ENCODE measurements at places on chromosomes 12 and 14.

GRCh38 chr14:90545966-90546751, 149.3 kb downstream of the CALM1 start:
- no peak for DNase-seq

DNA sequence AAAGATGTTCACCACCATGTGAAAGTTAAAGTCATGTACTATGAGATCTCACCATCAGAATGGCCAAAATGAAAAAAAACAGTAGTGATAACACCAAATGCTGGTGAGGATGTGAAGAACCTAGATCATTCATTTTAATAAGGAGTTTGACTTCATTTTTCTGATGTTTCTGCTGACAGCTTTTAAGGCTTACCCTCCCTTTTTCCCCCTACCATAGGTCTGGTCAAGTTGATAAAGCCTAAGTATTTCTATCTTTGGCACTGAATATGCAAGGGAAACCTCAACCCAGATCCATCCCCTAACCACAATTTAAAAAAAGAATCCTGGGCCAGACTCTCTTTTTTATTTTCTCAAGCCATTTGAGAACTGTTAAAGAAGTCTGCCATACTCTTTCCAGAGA, 689.6 kb upstream of the FOXG1 start:
- DNase-seq: no peak

DNA sequence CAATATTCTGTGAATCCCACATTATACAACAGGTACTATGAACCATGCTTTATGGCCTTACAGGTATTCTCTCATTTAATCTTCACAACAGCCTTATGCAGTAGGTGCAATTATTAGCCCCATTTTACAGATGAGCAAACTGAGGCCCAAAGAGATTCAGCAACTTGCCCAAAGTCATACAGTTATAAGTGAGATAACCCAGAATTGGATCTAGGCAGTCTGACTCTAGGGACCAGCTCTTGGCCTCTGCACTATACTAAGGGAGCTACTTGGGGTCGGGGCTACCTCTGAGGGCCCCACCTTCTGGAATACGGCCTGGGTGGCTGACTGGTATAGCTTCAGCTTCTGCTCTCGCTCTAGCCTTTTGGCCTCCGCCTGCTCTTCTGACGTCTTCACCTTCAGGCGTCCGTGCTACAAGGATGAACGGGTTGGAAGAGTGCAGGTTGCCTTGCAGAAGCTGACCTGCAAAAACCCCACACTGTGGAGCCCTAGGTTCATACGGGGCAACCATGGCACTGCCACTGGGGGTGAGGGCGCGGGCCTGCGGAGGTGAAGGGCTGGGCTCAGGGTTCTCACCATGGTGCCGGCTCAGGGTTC, 762 bp downstream of the RABGGTA start:
- no peak for DNase-seq

DNA sequence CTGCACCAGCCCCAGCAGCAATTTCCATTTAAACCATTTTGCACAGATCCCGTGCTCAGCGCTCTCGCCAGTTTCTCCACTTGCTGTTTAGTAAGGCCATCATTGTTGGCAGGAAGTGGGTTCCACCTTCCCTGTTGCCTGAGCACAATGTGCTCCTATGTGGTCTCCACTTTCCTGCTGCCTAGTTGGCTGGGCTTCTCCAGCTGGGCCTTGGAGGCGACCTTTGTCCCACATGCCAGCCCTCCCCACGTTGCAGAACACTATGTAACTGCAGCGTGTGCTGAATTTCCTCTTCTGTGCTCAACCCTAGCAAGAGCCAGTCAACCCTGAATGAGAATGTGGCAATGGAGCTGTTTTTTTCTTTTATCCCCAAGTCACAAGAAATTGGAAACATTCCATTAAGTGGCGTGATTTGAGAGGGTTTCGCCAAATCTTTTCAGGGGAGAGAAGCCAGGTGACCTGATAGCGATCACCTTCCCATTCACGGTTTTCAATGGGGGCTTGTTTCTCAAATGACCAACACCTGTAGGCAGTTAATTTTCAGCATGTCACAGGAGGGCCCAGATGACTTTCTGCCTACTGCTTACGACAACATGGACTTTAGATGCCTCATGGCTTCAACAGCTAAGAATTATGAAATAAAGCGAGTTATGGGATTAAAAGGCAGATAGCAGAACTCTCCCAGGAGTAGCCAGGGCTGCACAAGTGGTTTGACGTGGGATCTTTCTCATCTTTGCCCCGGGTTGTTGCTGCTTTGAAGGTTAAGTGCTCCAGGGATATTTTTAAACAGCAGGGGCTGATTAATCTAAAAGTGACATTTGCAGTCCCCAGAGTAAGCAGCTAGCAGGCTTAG, at the start of gene ACACB:
ACACB (plus strand) TSS at position 830 of the 853 bp plus-strand sequence. CDS start 22,819 bp downstream, outside the sequence.
- DNase-seq: no peak

- DNase-seq: no peak
These were observed 45.4 kb downstream of the JAG2 start for GRCh38 chr14:105123064-105123665.

- DNase-seq: peak; percentile 15
These were observed 100.8 kb downstream of the PPHLN1 start for GRCh38 chr12:42426746-42427145.

DNA sequence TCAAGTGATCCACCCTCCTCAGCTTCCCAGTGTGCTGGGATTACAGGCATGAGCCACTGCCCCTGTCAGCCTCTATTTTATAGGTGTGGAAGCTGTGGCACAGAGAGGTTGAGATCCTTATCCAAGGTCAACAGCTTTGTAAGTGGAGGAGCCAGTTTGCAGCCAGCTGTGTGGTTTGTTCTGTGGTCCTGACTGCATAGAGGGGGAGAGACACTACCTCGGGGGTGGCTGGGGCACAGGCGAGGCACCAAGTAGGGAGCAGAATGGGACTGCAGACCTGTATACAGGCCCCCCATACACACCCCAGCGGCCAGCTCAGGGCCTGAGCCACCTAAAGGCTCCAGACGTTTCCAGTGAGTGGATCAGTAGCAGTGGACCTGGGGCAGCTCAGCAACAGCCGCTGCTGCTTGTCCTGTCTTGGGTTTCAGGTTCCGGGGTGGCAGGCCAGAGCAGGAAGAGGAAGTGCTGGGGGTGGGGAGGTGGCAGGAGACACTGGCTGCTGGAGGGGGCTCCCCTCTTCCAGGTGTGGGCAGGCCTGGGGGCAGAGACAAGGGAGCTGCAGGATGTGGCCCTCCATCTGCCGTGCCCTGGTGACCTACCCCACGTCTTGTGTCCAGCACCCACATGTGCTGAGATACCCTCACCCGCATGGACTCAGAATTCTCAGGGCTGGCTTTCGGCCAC, 11.0 kb downstream of the ORAI1 start:
- DNase-seq: no peak

- DNase-seq: no peak
These were observed 20.4 kb downstream of the TPH2 start for GRCh38 chr12:71958993-71959578.

- DNase-seq: no peak
These were observed 187.0 kb downstream of the EPS8 start for GRCh38 chr12:15602051-15602672.

GRCh38 chr12:53343449-53343848, 7.3 kb upstream of the SP7 start:
- no peak for DNase-seq

GRCh38 chr12:15205341-15206010, 15.7 kb downstream of the RERG start:
- DNase-seq: no peak

DNA sequence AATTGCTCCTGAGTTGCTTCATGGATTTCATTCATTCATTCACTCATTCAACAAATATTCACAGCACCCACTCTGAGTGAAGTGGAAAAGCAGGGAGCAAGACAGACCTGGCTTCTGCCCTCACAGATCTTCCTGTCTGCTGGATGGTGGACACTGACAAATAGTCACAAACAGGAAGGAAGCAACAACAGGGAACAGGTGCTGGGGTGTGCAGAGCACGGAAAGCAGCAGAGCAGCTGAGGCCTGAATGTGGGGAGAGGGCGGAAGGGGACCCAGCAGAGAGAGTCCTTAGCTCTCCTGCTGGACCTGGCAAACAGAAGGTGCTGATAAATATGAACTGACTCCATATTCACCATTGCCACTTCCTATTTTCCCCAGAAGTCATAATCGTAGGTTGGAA, 54.4 kb downstream of the SETD3 start:
- DNase-seq: no peak

DNA sequence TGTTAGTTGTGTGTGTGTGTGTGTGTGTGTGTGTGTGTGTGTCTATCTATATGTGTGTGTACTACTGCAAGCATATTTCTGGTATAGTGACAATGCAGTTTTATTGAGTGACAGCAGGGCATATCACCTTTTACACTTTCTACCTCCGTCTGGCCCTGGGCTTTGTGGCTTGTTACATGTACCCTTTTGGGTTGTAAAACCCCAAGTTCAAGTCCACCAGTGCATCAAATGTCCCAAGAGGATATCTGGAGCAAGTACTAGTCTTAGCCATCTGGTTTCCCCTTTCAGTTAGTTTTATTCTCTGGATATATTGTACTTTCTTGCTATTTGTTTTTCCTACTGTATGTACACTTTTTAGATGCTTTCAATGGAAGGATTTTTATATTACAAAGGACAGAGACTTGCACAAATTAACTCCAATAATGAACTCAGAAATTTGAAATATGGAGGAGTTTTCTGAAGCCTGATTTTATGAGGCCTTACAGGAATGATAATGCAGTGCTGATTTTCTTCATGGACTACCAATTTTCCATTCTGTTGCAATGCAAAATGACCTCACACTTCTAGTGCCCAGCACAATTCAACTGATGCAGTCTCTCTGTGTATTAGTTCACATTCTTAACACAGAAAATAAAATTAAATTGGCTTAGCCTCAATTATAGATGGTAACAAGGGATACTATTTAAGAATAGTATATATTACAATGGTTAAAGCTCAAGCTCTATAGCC, 29.1 kb downstream of the SLC16A7 start:
- no peak for DNase-seq

DNA sequence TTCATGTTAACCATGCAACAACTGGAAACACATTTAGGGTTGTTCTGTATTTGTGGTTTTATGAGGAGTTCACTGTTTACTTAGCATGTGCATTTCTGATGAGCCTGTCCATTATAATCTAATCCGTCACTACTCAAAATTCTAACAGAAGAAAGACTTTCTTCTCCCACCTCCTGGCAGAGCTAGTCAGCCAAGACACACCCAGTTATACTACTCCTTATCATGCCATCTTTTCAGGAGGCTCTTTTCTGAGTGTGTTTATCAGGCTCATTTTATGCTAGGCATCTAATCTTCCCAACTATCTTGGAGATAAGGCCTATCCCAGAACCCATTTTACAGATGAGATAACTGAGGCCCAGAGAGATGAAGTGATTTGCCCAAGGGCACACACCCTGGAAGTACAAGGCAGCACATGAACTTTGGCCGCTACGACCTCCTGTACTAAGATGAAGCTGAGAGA, 10.4 kb upstream of the MED13L start:
- DNase-seq: no peak

DNA sequence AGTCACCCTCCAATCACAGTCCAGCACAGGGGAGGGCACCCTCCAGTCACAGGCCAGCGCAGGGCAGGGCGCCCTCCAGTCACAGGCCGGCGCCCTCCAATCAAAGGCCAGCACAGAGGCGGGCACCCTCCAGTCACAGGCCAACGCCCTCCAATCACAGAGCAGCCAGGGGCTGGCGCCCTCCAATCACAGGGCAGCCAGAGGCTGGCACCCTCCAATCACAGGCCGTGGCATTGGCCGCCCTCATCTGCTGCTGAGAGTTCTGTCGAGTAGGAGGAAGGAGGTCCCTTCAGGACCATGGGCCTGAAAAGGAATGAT, 26.6 kb downstream of the DDX51 start:
- DNase-seq: no peak

DNA sequence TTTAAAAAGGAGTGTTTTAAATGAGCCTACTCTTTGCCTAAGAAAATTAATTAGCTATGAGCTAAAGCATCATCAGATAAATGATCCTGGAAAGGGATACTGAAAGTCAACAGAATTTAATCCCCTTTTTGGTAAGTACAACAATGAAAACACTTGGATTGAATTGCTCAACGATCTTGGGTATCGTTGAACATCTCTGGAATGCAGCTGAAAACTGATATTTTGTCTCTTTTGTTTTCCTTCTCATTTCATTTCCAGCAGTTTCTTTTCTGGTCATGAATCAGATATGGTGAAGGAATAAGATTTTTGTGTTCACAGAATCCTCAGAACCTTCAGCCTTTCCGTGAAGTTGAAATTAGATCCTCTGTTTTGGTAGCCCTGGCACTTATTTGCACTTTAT, 771.2 kb downstream of the FSCB start:
- DNase-seq: no peak

- no peak for DNase-seq
These were observed 6.6 kb upstream of the CALCOCO1 start for GRCh38 chr12:53733807-53734200.

- no peak for DNase-seq
These were observed 15.5 kb downstream of the PLEKHA5 start for GRCh38 chr12:19144985-19145384.

- no peak for DNase-seq
These were observed 611.3 kb upstream of the TMEM132C start for GRCh38 chr12:127655691-127656090.

DNA sequence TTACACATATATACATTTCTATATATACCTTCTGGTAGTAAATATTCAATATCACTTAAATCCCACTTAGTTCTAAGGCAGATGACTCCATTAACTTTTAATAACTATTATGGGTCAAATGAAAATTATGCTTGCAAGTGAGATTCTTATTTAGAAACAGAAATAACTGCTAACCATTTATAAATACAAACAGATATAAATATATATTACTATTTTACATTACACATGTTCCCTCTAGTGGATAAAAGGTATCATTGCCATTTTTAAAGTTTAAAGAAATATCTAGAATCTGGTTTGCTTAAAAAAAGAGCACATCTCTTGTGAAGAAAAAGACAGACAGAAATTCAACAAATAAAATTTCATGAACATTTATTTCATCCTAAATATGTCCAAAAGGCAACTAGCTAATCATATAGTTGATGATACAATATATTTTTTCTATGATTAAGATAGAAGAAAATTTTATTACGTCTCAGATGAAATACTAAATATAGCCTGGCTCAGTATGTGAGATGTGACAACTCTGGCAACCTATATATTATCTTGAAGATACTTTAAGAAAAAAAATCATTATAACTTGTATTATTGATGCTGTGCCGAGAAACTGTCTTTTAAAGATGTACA, 11.7 kb upstream of the RAD51AP1 start:
- DNase-seq: no peak

DNA sequence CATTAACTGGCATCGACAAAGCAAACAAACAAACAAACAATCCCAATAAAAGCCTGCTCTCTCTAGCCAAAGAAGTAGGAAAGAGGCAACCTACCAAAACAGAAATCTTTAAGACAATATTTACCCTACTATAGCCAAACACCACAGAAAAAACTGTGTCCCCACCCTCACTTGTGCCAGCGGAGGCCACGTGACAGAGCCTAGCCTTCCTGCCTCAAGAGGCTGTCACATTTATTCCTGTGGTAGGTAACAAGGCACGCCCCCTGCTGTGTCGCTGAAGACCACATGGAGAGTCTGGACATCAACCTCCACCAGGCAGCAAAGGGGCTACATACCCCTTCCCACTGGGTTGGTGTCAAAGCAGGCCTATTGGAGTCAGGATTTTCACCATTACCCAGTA, 148.1 kb downstream of the LMNTD1 start:
- no peak for DNase-seq

- no peak for DNase-seq
These were observed 311.8 kb upstream of the CLEC14A start for GRCh38 chr14:38567703-38568102.

Measured in NT2/D1 (cell line).